CD4-positive, alpha-beta memory T cell (primary cell): ENCODE measurements at places on chromosomes 3 and 15. TPM values are rescaled to one million over a fixed set of nuclear protein-coding genes. Genes with fewer than 3 reads are reported as not detected.

GRCh38 chr3:26145769-26146168 lies 355.9 kb downstream of the OXSM start:
- no peak overlapping the region for H3K4me3 ChIP-seq
- H3K27ac ChIP-seq = no peak overlapping the region
- H3K4me1 ChIP-seq = no peaks in the 10 kb centered on the region
- H3K27me3 ChIP-seq = no peaks in the 10 kb centered on the region

DNA sequence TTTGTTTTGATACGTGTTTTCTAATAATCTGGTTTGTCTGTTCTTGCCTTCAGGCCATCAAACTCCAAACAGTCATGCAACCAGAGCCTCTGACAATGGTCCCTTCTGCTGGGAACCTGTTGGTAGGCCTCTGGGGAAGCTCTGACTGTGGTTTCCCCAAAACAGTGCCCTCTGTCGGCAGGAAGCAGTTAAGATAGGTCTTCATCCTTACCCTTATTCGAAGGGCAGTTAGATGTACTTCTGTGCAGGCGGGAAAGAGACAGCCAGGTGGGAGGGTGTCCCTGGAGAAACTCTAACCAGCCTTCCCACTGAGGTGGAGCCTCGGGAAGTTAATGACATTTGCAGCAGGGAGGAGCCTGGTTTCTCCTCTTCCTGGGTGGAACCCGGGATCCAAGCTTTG lies 81.6 kb upstream of the CHMP2B start:
- no peaks in the 10 kb centered on the region for H3K4me1 ChIP-seq
- H3K36me3 ChIP-seq = no peaks in the 10 kb centered on the region
- H3K27ac ChIP-seq = no peak overlapping the region
- no peaks in the 10 kb centered on the region for H3K27me3 ChIP-seq

GRCh38 chr3:113354307-113354706 lies 87.0 kb downstream of the CFAP44 start:
- H3K27ac ChIP-seq = no peak overlapping the region
- no peaks in the 10 kb centered on the region for H3K27me3 ChIP-seq
- H3K4me1 ChIP-seq = no peaks in the 10 kb centered on the region
- H3K36me3 ChIP-seq = no peaks in the 10 kb centered on the region

The LRTM1 gene
- total RNA-seq = not detected

GRCh38 chr15:25875566-25875965 lies 12.4 kb upstream of the ATP10A start:
- H3K4me3 ChIP-seq = no peak overlapping the region
- H3K36me3 ChIP-seq = no peaks in the 10 kb centered on the region
- no peak overlapping the region for H3K27ac ChIP-seq
- no peak for DNase-seq
- H3K4me1 ChIP-seq = no peaks in the 10 kb centered on the region

- no peaks in the 10 kb centered on the region for H3K27me3 ChIP-seq
- H3K4me3 ChIP-seq = no peak overlapping the region
These were observed 463.4 kb upstream of the PROK2 start for GRCh38 chr3:72248389-72248761.

- H3K27me3 ChIP-seq = no peaks in the 10 kb centered on the region
- DNase-seq = no peak
- no peaks in the 10 kb centered on the region for H3K36me3 ChIP-seq
These were observed 9.6 kb downstream of the LRRK1 start for GRCh38 chr15:100928632-100929280.

- no peak overlapping the region for H3K4me3 ChIP-seq
- no peaks in the 10 kb centered on the region for H3K27me3 ChIP-seq
- no peak overlapping the region for H3K27ac ChIP-seq
- no peaks in the 10 kb centered on the region for H3K36me3 ChIP-seq
These were observed 245.6 kb upstream of the GOLIM4 start for GRCh38 chr3:168341192-168341815.

The C3orf85 gene
- not detected for total RNA-seq

DNA sequence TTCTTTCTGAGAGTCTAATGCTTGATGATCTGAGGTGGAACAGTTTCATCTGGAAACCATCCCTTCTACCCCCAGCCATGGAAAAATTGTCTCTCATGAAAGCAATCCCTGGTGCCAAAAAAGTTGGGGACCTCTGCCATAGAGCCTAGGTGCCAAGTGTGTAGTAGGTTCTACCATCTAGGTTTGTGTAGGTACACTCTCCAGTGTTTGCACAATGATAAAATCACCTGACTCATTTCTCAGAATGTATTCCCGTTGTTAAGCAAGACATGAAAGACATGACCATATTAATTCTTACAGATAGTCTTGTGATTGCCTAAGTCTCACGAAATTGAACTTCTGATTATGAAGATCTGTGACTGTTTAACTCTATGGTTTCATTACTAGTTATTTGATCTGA lies 68.6 kb downstream of the KAT2B start:
- H3K36me3 ChIP-seq = peaks cover 22% of the 10 kb centered on the region
- H3K27me3 ChIP-seq = no peaks in the 10 kb centered on the region
- DNase-seq = no peak
- H3K4me1 ChIP-seq = peaks cover 54% of the 10 kb centered on the region

GRCh38 chr3:85785766-85786165 lies 827.0 kb downstream of the CADM2 start:
- no peaks in the 10 kb centered on the region for H3K36me3 ChIP-seq
- DNase-seq = no peak
- no peaks in the 10 kb centered on the region for H3K27me3 ChIP-seq
- H3K4me1 ChIP-seq = no peaks in the 10 kb centered on the region

DNA sequence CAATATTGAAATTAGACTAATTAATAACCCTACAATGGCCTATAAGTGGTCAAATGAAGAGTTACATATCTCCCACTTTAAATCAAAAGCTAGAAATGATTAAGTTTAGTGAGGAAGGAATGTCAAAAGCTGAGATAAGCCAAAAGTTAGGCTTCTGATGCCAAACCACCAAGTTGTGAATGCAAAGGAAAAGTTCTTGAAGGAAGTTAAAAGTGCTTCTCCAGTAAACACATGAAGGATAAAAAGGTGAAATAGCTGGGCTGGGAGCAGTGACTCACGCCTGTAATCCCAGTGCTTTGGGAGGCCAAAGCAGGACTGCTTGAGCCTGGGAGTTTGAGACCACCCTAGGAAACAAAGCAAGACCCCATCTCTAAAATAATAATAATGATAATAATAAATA lies 46.9 kb upstream of the DCUN1D1 start:
- no peaks in the 10 kb centered on the region for H3K36me3 ChIP-seq
- no peak overlapping the region for H3K27ac ChIP-seq
- DNase-seq = no peak
- no peaks in the 10 kb centered on the region for H3K27me3 ChIP-seq
- H3K4me1 ChIP-seq = no peaks in the 10 kb centered on the region

- no peaks in the 10 kb centered on the region for H3K4me1 ChIP-seq
- H3K27ac ChIP-seq = no peak overlapping the region
- H3K36me3 ChIP-seq = no peaks in the 10 kb centered on the region
- no peak overlapping the region for H3K4me3 ChIP-seq
These were observed 11.4 kb upstream of the SLC6A6 start for GRCh38 chr3:14391033-14391432.

DNA sequence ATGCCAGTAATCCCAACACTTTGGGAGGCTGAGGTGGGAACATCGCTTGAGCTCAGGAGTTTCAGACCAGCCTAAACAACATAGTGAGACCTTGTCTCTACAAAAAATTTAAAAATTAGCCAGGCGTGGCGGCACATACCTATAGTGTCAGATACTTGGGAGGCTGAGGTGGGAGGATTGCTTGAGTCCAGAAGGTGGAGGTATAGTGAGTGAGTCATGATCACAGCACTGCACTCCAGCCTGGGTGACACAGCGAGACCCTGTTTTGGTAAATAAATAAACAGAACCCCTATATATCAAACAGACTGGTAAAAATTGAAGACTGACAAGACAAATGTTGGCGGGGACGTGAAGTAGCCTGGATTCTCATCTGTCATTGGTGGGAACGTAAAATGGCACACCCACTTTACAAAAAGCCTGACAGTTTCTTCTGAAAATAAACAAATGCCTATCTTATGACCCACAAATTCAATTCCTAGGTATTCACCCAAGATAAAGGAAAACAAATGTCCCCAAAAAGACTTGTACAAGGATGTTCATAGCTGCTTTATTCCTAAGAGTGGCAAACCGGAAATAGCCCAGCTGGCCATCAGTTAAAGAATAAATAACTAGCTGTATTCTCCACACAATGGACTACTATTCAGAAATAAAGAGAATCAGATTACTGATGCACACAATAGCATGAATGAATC lies 47.0 kb upstream of the GK5 start:
- peaks cover 31% of the 10 kb centered on the region for H3K4me1 ChIP-seq
- no peaks in the 10 kb centered on the region for H3K36me3 ChIP-seq
- no peak overlapping the region for H3K4me3 ChIP-seq
- no peak for DNase-seq
- no peak overlapping the region for H3K27ac ChIP-seq
- no peaks in the 10 kb centered on the region for H3K27me3 ChIP-seq

The LYZL4 gene
- total RNA-seq = not detected

DNA sequence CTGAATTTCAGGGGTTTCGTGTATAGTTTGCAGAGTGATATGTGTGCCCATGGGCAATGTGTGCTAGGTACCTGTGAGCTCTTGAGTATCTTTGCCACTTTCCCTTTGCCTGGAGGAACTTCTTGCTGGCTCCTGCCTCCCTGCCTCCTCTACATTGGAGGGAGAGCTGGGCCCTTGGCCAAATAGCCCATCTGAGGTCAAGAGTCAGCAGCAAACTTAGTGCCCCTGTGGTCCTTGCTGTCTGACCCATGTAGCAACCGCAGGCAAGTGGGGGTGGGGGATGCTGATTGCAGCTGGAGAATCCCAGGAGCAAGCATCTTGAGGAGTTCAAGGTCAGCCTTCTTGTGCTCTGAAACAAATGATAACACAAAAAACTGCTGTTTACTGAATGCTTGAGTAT lies 5.4 kb upstream of the TBC1D21 start:
- no peak for DNase-seq
- H3K27me3 ChIP-seq = peaks cover 5% of the 10 kb centered on the region
- no peaks in the 10 kb centered on the region for H3K36me3 ChIP-seq
- no peak overlapping the region for H3K27ac ChIP-seq

DNA sequence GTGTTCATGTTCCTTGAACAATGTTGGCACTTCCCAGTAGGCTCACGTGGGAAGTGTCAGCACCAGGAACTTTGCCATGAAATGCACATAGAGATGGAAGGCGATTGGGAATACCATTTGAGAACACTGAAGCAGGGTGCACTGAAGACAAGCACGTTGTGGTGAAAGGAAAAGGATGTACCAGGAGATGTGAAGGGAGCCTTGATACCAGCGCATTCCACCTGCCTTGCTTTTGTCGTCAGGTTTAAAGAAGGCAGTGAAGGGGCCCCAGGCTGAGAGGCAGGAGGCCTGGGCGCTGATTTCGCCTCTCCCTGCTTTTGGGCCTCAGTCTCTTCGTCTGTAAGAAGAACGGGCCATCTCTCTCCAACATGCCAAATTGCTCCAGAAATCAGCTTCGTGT lies 194.5 kb upstream of the HES1 start:
- H3K27ac ChIP-seq = no peak overlapping the region
- H3K4me1 ChIP-seq = no peaks in the 10 kb centered on the region
- no peak for DNase-seq
- H3K36me3 ChIP-seq = no peaks in the 10 kb centered on the region
- H3K4me3 ChIP-seq = no peak overlapping the region

- H3K4me3 ChIP-seq = no peak overlapping the region
- H3K27me3 ChIP-seq = no peaks in the 10 kb centered on the region
- no peaks in the 10 kb centered on the region for H3K4me1 ChIP-seq
- no peak for DNase-seq
- H3K27ac ChIP-seq = no peak overlapping the region
These were observed 820.9 kb upstream of the GRM7 start for GRCh38 chr3:6039971-6040370.

DNA sequence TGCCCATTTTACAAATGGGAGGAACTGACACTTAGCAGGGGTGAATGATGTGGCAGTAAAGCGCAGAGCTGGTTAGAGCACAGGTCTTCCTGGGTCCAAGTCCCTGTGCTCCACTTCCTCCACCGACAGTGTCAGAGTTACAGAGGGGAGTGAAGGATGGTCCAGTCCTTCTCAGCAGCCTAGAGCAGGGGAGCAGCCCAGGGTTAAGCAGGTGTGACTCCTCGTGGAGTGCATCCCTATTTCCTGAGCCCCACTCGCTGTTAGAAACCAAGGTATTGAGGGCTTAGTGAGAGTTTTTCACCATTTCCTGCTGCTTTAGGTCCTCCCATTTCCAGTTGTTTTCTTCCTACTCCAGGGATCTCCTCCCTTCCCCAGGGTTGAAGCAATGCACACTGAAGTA lies 75.4 kb downstream of the GHSR start:
- no peak overlapping the region for H3K4me3 ChIP-seq
- no peaks in the 10 kb centered on the region for H3K27me3 ChIP-seq
- H3K4me1 ChIP-seq = no peaks in the 10 kb centered on the region
- H3K27ac ChIP-seq = no peak overlapping the region
- H3K36me3 ChIP-seq = no peaks in the 10 kb centered on the region

The CADPS gene
- total RNA-seq = not detected

DNA sequence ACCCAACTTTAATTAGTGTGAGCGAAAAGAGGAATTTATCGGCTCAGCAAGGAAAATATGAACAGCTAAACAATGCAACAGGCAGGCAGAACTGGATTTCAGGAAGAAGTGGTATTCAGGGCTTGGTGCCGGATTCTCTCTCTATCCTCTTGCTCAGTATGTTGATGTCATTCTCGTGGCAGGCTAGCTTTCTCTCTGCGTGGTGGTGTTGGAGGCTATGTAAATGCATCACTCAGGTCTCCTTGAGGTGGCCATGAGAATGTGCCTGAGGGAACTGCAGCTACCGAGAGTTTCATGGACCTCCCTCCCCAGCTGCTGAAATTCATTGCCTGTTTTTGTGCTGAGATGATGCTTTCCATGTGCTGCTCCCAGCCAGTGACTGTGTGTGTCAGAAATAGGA lies 18.3 kb upstream of the SYN2 start:
- H3K4me1 ChIP-seq = no peaks in the 10 kb centered on the region
- DNase-seq = no peak
- no peak overlapping the region for H3K4me3 ChIP-seq

DNA sequence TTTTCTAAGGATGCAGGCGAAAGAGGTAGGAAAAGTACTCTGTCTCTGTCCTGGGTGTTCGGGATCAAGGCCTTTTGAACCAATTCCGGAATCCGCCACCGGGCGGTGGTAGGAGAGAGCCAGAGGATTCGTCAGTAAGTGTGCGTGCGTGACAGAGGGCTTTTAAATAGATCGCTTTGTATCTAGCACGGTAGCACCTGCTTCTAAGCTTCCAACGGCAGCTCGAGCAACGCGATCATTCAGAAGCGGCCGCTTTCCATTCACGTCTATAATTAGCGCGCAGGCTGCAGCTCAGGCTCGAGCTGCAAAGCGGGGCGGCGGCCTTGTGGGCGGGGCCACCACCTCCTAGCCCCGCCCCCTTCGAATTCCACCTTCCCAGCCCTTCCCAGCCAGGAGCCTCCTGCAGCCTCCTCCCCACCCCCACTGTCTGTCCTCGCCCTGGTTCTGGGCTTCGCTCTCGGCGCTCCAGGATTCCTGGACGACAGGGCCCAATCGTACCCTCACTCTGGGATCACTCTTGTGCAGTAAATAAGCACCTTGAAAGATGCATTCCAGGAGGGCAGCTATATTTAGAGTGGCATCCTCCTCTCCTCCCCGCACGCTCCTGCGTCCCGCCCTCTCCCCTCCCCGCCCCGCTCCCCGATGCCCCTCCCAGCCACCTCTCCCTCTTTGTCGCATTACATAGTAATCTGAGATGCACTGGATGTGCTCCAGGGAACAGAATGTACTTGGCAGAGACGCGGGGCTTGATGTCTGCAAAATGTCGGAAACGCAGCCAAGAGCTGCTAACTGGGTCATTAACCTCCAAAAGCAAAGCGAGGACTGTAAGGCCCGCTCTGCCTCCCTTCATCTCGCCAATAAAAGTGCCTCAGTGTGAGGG lies 224.1 kb upstream of the TPRG1 start:
- H3K27ac ChIP-seq = no peak overlapping the region
- H3K36me3 ChIP-seq = no peaks in the 10 kb centered on the region
- no peak for DNase-seq
- no peaks in the 10 kb centered on the region for H3K27me3 ChIP-seq
